ENCODE measurements at places on chromosomes 5 and 9.

DNA sequence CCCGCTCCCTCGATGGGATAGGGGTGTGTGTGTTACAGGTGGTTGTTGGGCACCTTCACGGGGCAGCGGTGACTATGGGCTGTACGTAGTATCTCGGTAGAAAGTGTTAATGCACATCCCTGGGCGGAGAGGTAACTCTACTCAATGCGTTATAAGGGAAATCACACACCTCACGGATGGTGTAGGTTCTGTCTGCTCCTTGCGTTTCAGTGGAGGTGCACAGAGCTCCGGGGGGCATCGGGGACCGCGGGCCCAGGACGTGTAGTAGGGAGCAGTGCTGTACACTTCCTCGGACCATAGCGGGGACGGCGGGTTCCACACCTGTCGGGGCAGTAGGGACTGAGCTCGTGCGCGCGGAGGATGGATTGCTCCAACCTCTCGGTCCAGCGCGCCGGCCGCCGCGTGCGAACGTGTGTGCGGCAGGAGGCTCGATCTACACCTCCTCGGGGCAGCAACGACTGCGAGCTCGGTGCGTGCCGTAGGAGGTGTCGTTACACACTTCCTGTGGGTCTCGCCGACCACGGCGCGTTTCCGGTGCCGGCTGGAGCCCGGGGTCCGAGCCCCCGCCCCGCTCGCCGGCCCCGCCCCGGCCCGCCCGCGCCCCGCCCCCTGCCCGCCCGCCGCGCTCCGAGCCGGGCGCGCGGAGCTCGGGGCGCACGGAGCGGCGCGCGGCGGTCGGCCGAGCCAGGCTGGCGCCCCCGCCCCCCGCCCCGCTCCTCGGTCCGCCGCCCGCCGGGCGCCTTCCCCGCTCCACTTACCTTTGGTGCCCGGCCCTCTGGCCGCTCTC, at the start of gene KIAA1958:
TSS of gene KIAA1958 (plus strand) at position 607 of the 787 bp plus-strand sequence. CDS start 87,254 bp downstream, outside the sequence.
- DNase-seq, result peak; percentile 91

DNA sequence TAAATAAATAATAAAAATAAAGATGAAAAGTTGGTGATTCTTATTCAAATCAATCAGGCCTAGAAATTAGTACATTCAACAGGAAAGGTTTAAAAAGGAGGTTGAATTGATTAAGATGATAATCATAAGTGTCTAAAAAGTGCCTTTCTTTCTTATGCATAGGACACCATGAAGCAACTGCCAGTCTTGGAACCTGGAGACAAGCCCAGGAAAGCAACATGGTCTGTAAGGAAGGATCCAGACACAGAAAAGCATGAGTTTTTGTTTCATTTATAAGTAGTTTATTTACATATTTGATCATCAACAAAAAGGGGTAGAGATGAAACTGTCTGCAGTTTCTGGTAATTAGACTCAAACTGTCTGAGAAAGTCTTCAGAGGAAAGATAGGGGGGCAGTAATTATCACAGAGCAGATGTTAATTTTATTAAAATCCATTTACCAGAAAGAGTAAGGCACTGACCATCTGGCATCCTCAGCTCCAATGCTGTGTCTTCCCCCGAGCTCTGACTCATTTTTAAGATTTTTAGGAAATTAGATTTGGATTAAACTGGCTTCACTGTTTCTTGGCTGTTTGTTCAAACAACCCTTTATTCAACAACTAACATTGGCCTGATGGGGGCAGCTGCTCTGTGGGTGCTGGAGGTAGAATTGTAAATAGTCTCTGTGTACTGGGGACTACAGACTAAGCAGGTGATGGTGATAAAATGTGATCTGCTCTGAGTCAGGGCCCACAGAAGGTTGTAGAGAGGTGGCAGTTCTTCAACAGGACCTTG, 2.7 kb downstream of the RABEPK start:
- no peak for DNase-seq

- DNase-seq, result peak; percentile 83
These were observed 2.2 kb downstream of the NR2F1 start for GRCh38 chr5:93585041-93585766.

GRCh38 chr9:17488662-17489061, 90.2 kb upstream of the SH3GL2 start:
- no peak for DNase-seq

DNA sequence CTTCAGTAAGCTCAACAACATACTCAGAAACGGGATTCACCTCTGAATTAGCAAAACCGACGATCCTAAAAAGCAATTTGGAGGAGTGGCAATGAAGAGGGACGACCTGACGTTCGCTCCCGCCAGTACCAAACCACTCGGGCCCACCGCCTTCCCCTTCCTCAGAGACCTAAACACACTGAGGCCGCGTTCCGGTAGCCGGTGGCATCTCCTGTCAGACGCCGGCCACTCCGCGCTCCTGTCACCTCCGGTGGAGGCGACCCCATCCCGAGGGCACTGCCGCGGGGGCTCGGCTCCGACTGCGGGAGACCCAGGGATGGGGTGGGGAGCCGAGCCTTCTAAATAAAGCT, 617 bp downstream of the PPP6C start:
- DNase-seq, result no peak

Measured in HuH-7.5 (cell line).